Mucosa of gallbladder (tissue), 1 donor: ENCODE measurements at places on chromosomes 2 and 18.

GRCh38 chr2:202508686-202509085 lies 126.1 kb upstream of the FAM117B start:
- no peak for DNase-seq

DNA sequence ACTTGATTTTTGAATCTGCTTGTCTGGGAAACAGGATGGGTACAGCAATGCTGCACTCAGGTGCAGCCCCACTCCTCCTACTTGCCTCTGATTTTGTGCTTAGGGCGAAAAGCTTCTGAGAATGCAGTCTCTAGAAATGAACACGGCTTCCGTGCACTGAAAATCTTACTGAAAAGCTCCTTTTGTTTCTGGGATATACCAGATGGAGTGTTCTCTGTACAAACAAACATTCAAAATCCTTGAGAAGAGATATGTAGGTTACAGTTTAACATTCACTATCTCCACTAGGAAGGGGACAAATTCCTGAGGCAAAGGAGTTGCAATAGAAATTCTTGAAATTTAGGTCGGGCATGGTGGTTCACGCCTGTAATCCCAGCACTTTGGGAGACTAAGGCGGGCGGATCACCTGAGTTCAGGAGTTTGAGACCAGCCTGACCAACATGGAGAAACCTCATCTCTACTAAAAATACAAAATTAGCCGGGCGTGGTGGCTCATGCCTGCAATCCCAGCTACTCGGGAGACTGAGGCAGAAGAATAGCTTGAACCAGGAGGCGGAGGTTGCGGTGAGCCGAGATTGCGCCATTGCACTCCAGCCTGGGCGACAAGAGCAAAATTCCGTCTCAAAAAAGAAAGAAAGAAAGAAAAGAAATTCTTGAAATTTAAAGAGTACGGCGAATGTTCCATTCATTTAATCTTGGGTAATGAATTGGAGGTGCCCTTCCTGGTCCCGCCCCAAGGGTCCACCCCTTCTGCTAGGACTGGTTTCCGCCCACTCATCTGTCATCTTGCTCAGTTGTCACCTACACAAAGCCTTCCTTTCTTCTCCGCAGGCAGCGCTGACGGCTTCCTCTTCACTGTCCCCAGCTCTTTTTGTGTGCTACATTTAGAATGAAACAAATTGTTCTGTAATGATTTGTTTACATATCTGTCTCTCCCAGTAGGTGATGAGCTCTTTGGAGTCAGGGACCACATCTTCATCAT lies 92.4 kb downstream of the SOCS6 start:
- peak; percentile 73 for DNase-seq

- no peak for DNase-seq
Observed at GRCh38 chr2:11502740-11503292, 31.0 kb upstream of the GREB1 start.

DNA sequence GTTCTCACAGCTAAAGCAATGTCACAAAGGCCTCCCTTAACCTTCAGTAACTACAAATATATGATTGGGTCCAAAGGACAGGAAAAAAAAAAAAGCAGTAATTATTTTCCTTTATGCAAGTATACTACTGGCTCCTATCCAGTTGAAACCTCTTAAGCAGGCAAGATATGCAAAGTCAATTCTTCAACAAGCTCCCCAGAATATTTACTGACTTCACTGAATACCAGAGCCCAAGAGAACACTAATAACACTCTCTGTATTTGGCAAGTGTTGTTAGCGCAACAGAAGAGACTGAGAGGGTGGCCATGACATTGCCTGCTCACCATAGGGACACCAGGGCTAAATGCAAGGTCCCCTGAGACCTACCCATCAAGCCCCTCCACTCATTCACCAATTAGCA lies 74.5 kb downstream of the AP1S3 start:
- peak; percentile 9 for DNase-seq

DNA sequence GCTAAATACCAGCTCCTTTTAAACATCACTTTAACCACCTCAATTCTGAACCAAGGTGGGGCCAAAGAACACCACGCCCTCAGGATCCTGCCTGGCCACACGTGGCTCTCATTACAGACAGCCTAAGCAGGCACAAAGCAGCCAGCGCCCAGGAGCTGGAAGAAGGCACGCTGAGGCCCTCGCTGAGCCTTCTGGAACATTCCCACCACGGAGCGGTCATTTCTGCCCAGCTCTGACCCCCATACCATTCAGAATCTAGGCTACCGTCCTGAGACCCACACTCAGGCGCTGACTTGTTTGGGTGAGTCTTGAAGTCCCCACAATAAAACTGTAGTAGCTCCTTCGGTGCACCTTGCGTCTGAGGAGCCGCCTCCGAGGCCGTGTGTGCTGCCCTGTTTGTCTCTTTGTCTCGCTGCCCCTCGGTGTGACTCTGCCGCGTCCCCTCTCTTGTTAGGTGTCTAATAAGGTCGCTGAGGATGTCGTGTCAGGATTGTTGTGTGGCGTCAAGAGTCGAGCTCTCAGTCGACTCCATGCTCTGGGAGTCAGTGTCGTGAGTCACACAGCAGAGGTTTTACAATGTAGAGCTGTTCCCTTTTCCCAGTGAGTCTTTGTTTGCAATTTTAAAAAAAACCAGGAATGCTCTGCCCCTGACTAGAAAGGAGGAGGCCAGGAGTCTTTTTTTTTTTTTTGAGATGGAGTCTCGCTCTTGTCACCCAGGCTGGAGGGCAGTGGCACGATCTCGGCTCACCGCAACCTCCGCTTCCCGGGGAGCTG lies 242.4 kb downstream of the KLHL29 start:
- DNase-seq, result no peak

GRCh38 chr2:69619725-69620124 lies 23.8 kb downstream of the AAK1 start:
- no peak for DNase-seq

- DNase-seq, result no peak
Observed at GRCh38 chr2:127219171-127220070, 678 bp downstream of the CYP27C1 start.

DNA sequence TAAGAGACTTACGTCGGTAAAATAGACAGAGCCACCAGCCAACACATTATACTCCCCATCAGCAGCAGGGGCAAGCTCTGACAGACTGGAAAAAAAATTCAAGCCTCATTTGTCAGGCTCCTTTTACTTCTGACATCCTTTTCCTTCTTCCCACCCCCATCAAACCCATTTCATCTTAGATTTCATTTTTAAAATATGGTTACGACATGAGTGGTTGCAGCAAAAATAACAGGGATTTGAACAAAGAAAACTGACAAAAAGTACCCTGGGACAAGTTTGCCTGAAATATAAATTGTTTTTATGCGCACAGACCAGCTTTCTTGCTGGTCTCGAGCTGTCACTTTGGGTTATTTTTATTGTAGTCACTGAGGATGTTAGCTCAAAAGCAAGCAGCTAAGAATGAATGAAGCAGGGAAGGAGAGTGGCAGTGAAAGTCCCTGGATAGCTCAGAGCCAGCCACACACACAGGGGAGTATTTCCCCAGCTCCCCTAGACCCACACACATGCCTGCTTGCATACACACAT lies 30.7 kb upstream of the LINC00305 start:
- no peak for DNase-seq

- DNase-seq, result no peak
Observed at GRCh38 chr18:11064106-11064505, 85.3 kb downstream of the PIEZO2 start.

DNA sequence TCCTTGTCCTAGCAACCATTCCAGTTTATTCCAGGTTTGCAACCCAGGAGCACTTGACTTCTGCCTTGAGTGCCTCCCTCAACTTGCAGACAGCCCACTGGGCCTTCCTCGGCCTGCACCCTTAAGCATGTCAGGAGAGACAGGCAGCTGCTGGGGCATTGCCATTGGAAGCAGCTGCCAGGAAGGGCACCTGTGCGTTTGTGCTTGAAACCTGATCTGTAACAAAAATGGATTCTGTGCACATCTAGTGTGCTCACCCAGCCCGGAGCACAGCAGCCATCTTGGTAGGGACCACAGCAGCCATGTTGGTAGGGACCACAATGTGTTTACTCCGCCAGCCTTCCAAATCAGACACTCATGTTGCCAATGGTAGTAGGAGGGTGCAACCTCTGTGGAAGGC lies 44.3 kb upstream of the GLI2 start:
- DNase-seq, result no peak

DNA sequence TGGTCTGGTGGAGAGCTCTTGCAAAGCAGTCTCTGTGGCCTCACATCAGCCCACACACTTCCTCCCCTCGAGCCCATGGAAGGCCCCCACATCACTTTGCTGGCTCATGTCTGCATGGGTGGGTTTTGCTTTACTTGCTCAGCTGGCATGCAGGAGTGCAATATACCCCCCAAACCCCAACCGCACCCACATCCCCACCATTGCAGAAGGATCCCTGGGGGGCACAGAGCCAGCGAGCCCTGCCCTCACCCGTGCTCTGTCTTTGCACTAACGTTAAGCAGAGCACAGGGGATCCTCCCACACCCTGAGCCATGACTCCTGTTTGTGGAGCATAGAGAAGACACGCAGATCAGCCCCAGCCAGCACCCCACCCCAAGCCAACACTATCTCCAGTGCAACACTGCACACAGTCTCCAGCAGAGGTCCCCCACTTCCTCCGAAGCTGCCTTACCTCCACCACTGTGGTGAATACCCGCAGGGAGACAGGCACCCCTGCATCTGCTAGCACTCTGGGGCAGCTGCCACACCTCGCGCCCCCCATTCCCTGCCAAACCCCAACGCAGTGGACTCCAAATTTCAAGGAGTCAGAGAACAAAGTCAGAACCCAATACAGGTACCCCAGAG lies 177.8 kb upstream of the RGPD4 start:
- DNase-seq, result no peak

- no peak for DNase-seq
Observed at GRCh38 chr2:236769981-236770671, 200.5 kb downstream of the ACKR3 start.

DNA sequence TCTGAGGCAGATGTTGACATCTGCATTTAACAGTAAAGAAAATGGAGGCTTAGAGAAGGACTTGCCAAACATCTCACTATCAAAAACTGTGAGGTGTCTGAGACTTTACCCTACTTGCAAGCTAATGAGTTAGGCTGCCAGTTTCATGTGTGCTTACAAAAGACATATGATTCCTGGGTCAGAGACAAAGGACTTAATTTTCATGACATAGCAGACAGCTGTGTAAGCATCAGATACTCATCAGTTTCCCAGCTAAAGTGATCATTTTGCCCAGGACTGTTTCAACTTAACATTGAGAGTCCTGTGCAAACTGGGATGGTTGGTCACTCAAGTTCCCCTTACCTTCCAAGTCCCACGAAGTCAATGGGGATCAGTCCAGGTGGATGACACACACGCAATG lies 18.9 kb upstream of the DAPL1 start:
- no peak for DNase-seq

- DNase-seq, result no peak
Observed at GRCh38 chr2:112846031-112846430, 9.5 kb upstream of the IL1B start.

GRCh38 chr2:239318151-239318611 lies 82.6 kb downstream of the HDAC4 start:
- no peak for DNase-seq
